ENCODE measurements at places on chromosomes 13 and 19.
A peak's percentile ranks its signal among the peaks of the same experiment; 100 is the strongest.

DNA sequence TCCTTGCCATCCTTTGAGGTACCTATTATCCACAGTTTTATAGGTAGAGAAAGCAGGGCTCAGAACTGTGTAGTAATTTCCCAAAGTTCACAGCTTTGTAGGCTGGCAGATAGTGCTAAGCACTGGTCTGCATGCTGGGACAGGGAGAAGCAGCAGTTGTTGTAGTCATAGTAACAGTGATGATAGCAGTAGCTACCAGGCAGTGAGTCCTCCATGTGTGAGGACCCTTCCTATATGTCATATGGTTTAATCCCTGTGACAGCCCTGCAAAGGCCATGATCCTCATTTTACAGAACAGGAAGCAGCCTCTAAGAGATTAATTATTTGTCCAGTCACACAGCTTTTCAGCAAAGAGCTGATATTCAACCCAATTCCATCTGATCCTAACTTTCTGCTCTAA, 21.0 kb downstream of the SERP2 start:
- no peak for DNase-seq

- DNase-seq = no peak
Measured at GRCh38 chr13:37067874-37068273, 8.4 kb upstream of the SUPT20H start.

DNA sequence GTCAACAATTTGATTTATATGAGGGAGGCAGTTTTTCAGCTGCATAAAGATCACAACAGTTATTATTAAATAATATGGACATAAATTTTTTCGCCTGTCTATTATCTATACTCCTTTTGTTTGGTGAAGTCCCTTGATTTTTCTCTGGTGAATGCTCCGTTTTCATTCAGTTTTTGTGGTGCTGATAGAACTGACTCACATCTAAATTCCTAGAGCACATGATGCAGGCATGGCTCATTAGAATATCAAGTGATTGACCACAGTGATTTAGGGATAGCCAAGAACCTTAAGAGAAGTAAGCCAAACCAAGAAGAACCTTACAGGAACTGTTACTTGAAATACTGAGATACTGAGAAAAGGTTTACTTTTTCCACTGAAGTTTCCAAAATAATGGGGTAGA, 208.9 kb downstream of the PRR20E start:
- DNase-seq = no peak

DNA sequence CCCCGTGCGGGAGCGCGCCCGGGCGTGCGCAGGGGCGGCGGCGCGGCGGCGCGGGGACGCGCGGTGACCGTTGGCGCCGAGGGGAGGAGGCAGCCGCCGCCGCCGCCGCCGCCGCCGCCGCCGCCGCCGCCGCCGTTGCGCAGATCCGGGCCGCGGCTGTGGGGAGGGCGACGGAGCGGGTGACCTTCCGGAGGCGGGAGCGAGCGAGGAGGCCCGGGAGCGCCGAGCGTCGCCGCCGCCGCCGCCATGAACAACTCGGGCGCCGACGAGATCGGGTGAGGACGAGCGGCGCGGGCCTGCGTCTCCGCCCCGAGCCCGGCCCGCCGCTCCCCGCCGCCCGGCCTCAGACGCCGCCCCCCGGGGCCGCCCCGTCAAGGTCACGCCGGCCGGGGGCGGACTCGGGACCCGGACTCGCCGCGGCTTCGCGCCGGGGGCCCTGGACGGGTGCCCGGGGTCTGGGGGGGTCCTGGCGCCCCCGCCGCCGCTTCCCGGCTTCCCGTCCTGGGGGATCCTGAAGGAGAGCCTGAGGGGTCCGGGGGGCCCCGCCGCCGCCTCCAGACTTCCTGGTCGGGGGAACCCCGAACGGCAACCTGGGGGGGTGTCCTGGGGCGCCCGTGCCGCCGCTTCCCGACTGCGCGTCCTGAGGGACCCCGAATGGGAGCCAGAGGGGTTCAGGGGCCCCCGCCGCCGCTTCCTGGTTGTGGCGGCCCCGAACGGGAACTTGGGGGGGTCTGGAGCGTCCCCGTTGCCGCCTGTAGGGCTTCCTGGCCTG, at the start of gene DAZAP1:
Gene DAZAP1, plus strand, starts transcription at position 59 of the 772 bp plus-strand sequence. Its CDS starts 188 bp downstream, at position 247.
- no peak for DNase-seq

- DNase-seq = peak; percentile 3
Measured at GRCh38 chr19:41753936-41754529, 1.3 kb upstream of the CEACAM6 start.

DNA sequence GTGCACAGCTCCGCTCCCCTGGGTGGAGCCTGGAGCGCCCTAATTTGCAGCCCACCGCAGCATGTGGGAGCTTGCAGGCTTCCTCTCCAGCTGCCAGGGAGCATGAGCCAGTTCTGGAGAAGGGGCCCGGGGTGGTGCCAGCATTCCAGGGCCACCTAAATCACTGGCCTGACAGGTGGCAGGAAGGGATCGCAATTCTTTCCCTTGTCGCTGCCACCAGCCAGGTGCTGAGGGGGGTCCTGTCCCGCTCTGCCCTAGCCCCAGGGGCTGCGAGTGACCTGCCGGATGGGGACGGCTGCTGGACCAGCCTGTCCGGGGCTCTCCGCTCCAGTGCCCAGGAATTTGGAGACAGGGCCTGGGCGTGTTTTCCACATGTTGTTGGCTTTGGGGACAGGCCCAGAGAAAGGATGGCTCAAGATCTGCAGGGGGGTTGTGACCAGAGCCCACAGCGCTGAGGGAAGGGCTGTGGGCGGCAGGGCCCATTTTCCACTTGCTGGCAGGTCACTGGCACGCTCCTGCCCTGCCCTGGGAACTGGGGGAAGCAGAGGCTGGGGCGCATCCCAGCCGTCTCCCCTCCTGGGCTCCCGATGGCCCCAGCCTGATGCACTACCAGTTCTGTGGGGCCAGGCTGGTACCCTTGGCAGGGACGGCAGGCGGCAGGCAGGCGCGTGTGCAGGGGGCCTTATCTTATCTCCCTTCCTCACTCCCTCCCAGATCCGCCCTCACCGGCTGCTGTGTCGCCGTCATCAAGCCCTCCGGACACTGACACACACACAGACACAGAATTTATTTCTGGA, 9.5 kb downstream of the NDUFA11 start:
- no peak for DNase-seq

GRCh38 chr13:113061796-113062425, 43.7 kb upstream of the F7 start:
- DNase-seq = no peak

DNA sequence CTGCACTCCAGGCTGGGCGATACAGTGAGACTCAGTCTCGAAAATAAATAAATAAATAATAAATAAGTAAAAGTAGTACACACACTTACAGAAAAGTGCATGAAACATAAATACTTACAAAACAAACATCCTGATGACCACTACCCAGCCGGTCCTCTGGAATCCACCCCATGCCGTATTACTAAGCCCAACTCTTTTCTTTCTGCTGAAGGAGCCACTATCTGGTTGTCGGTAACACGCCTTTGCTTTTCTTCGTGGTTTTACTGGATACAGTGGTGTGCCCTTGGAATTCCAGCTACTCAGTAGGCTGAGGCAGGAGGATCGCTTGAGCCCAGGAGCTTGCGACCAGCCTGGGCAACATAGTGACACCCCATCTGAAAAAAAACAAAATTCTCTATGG, 39.4 kb downstream of the CELF5 start:
- no peak for DNase-seq

DNA sequence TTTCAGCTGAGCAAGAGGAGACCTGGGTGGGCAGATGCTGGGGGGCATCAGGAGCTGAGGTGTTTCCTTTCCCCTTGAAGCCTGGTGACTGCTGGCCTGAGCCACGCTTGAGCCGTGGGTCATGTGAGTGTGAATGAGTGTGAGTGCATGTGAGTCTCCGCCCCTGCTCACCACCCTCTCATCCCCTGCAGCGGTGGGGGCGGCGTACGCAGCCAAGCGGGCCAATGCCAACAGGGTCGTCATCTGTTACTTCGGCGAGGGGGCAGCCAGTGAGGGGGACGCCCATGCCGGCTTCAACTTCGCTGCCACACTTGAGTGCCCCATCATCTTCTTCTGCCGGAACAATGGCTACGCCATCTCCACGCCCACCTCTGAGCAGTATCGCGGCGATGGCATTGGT, 5.2 kb downstream of the B3GNT8 start:
- no peak for DNase-seq

GRCh38 chr13:108267347-108267746, 2.2 kb upstream of the TNFSF13B start:
- DNase-seq = no peak

- no peak for DNase-seq
Measured at GRCh38 chr13:73521290-73521624, 462.5 kb downstream of the KLF5 start.

- DNase-seq = no peak
Measured at GRCh38 chr19:33032218-33032781, 32.4 kb downstream of the RHPN2 start.

DNA sequence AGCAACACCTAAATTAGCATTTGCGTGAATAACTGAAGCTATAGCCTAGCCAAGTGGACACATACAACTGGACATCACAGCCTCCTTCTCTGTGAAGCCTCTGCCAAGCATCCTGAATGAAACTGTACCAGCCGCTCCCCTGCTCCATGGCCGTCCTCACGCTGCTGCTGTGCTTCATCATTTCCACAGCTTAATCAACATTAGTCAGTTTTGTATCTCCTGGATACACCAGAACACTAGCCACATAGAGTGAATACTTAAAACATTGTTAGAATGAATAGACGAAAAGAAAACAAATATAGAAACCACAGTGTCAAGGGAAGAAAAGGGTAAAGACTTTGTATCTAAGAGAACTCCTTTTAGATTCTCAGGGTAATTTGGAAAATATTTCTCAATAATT, 1526.9 kb downstream of the EFNB2 start:
- no peak for DNase-seq

- DNase-seq = no peak
Measured at GRCh38 chr19:47448360-47448727, 23.3 kb downstream of the SLC8A2 start.

GRCh38 chr19:1851654-1852580, 3.6 kb upstream of the REXO1 start:
- DNase-seq = no peak

- no peak for DNase-seq
Measured at GRCh38 chr13:25136880-25137787, 35.0 kb downstream of the AMER2 start.

- no peak for DNase-seq
Measured at GRCh38 chr13:36000028-36000427, 131.2 kb downstream of the DCLK1 start.

- no peak for DNase-seq
Measured at GRCh38 chr13:66543780-66544179, 686.4 kb downstream of the PCDH9 start.

DNA sequence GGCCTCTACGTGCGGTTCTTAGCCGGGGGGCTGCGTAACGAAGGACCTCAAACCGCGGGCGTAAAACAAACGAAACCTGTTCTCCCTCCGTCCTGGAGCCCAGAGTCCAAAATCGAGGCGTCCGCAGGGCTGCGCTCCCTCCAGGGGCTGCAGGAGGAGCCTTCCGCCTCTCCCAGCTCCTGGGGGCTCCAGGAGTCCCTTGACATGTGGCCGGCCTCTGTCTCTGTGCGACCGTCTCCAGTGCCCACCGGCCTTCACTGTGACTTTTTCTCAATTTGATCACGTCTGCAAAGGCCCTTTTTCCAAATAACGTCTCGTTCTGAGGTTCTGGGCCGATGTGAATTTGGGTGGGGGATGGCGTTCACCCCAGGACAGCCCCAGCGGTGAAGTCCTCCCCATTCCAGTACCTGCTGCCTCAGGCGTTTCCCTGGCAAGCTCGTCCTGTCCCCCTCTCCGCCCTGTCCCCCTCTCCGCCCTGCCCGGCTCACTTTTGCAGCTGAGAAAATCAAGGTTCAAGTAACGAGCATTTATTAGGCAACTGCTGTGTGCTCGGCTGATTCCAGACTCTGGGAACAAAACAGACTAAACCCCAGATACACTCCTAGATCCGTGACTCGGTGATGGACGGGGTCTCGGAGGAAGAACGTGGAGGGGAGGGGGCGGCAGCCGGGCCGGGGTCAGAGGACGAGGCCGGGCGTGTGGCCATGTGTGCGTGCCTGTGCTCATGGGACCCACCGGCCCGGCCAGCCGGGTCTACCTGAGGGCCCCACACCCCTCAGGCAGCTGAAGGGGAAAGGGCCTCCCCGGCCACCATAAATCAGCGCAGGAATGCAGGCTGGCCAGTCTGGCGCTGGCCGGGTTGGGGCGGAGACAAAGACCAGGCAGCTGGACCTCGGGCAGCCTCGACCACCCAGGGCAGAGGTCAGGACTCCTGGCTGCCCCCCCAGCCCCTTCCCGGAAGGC, 28.1 kb upstream of the WDR18 start:
- no peak for DNase-seq

- DNase-seq = no peak
Measured at GRCh38 chr19:15212711-15213110, 11.9 kb upstream of the NOTCH3 start.

DNA sequence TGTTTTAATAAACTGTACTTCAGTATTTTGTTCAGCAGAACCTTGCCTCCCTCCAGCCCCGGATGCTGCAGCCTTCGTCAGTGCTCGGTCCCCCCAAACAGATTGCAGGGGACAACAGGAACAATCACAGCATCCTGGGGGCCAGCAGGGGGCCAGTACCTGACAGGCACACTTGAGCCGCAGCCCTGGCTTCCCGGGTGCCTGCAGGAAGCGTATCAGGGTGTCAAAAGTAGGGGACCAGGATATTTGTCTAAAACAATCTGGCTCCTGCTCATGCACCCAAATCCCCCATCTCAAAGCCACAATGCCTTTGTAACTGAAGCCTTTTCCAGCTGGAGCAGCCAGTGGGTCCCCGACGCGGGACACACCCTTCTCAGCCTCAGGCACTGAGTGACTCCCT, 167.5 kb upstream of the TSHZ3 start:
- no peak for DNase-seq

GRCh38 chr13:75829830-75830229, 193.7 kb downstream of the LMO7 start:
- no peak for DNase-seq

- no peak for DNase-seq
Measured at GRCh38 chr13:73715911-73716510, 418.2 kb downstream of the KLF12 start.

GRCh38 chr19:50384685-50385535, 763 bp downstream of the POLD1 start:
- DNase-seq = no peak

DNA sequence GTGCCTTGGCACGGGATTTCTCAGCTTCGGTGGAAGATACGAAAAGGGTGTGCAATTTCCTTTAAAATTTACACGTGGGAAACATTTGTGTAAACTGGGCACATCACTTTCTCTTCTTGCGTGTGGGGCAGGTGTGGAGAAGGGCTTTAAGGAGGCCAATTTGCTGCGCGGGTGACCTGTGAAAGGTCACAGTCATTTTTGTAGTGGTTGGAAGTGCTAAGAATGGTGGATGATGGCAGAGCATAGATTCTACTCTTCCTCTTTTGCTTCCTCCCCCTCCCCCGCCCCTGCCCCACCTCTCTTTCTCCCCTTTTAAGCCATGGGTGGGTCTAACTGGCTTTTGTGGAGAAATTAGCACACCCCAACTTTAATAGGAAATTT, 7.2 kb downstream of the SLITRK5 start:
- no peak for DNase-seq

DNA sequence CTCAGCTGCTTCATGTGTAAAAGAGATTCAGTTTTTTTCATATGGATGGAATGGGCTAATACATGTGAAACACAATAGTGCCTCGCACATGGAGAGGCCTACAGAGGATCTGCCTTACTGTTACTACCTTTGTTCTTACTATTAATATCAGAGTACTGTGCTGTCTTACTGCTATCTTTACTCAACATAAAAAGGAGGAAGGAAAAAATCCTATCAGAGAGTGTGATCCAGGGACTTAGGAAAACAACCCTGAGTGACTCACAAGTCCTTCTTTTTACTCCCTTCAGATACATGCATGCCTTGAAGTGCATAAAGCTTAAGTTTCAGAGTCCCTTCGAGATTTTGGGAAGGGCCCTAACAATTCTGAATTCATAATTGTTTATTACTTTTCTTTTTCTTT, 136.8 kb downstream of the TBC1D4 start:
- no peak for DNase-seq

Measured in fibroblast of the conjunctiva (primary cell).